Left cardiac atrium (tissue), 4 donors: ENCODE measurements at places on chromosomes 11 and 22.

DNA sequence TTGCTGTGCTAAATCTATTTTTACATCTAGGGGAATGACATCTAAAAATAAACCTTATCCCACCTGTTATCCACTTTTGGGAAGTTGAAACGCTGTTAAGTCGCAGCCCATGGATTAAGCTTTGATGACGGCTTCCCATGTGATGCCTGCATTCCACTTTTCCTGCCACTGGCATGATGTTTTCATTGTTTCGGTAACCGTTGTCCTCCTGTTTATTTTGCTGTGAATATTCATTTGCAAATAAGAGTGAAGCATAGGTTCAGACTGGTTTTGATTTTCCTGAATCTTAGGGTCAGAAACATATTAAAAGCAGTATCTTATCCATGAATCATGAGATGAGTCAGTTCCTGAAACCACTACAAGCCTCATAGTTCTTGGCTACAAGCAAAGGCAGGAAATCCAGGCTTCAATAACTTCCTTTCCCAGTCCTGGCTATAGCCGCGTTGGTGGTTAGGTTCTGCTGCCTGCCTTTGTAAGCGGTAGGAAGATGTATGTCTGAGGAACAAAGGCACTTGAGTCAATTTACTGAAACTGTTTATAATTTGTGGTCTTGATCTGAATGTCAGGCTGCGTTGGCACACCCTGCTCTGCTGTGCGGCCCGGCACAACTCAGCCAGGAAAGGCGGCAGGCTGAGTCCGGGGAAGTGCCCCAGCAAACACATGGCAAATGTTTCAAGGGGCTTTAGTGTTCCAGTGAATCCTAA, 19.4 kb downstream of the TEAD1 start:
- DNase-seq: peak; percentile 65

GRCh38 chr22:30829901-30830550, 135.4 kb downstream of the OSBP2 start:
- DNase-seq: no peak

- no peak for DNase-seq
Observed at GRCh38 chr11:70669871-70670675, 271.7 kb downstream of the CTTN start.

DNA sequence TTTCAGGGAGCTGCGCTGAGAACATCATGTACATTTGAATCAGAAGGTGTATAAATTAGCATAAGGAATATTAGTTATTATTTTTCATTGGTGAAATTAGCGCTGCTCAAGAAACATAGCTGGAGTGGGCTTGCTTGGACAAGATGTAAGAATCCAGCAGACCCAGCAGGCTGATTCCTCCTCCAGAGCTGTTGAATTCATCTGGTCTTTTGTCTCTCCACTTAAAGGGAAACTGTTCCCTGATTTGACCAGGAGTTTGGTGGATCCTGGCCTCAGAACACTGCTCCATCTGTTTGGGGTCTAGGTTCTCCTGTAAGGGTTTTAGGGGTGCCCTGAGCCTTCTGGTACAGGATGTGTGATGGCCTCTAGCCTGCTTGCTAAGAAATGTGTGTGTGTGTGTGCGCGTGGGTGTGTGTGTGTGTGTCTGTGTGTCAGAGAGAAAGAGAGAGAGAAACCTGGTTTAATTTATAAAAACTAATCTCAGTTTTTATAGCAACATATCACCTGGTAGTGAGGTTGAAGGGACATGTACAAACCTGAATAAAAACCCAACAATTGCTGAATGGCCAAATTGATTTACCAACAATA, 8.3 kb upstream of the SORL1 start:
- no peak for DNase-seq

DNA sequence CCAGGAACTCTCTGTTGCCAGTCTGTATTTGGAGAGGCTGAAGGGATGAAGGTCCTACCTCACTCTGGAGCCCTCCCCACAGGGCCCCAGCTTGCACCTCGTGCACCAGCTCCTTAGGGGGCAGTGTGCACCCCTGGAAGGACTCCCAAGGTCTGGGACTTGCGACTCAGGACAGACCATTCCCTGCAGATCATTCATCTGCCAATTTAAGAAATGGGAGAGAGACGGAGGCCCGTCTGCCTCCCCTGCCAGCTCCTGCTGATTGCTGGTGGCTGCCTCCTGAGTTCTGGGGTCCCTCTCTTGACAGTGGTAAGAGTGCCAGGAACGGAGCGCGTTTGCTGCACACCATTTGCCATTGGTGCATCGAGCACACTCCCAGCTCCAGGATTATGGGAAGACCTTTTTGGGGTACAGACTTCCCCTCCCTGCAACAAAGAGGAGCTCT, 27.4 kb upstream of the MALAT1 start:
- peak; percentile 76 for DNase-seq

GRCh38 chr22:23058063-23058462, 12.3 kb upstream of the GNAZ start:
- no peak for DNase-seq

DNA sequence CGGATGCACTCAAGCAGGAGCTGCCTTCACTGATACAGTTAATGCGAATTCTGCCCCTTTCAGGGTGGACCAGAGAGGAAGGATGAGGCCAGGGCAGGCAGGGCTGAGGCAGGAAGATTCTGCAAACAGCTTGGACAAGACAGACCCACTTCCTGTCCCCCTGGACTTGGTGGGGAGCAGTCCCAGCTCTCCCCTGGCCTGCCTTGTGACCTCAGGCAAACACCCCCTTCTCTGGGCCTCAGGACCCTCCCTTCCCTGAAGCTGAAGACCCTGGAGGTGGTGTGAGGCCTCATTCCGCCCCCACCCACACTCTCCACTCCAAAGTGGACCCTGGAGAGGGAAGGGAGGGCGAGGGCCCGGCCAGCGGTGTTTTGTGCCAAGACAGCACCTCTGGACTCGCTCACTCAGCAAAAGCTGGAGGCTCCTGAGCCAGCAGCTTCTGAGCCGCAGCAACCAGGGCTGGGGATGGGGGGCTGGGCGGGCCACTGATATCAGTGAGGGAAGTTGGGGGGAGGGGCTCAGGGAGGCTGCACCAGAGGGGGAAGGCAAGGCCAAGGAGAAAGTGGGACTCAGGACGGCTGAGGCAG, 8.5 kb downstream of the RAB3IL1 start:
- peak; percentile 66 for DNase-seq

DNA sequence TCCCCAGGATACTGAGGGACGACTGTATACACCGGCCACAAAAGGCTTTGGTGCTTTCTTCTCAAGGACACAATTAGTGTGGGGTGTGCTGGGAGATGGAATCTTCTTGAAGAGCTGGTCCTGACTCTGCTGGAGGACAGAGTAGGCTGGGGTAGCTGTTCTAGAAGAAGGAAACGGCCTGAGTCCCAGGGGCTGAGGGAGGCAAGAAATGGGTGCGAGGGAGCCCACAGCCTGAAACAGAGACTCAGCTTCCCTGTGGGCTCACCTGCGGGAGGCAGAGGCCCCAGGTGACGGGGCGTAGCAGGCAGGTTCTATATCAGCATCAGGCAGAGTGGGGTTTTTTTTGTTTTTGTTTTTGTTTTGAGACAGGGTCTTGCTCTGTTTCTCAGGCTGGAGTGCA, 36.6 kb downstream of the PARVG start:
- DNase-seq: no peak

DNA sequence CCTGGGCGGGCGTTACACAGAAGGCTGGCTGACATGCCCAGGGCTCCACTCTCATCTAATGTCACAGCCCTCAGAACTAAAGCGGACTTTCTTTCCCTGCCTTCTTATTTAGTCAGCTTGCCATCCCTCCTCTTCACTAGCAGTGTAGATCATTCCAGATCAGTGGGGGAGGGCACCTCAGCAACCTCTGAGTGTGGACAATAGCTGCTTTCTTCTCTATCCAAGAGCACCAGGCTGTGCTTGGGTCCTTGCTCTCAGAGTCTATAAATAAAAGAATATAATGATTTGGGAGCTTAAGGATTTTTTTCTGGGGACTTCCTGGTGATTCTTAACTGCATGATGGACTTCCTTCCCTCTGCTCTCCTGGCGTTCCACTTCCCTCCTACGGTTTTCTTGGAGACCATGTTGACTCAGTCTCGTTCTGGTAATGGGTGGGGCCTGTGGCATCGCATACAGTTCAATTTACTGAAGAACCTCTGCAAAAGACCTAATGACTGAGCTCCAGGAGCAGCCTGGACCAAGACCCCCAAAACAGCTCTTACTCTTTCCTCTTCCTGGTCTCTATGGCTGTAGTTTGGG, 2.9 kb upstream of the HMBS start:
- no peak for DNase-seq

DNA sequence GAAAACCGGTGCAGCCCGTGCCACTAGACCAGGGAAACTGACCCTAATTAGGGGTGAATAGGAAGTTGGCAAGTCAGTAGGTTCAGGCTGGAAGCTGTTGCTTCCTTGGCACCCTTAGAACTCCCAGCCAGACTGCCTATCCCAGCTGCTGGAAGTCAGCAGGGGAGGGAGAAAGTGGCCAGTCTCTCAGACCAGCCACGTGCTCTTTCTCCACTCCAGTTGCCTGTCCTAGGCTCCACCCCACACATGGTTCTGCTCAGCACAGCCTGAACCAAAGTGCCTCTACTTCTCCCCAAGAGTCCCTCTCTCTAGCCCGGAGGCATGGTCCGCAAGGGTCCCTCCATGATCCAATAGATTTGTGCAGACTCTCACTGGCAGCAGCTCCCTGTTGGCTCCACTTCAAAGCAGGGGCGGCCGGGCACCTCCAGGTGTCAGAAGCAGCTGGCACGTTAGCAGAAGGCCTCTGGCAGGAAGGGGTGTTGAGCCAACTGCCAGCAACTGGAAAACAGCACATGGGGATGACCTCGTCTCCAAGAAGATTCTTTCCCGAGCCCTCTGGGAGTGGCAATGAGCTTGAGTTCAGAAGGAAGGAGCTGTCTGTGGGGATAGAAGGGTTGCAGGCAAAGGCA, 27.7 kb downstream of the ARFGAP2 start:
- no peak for DNase-seq

DNA sequence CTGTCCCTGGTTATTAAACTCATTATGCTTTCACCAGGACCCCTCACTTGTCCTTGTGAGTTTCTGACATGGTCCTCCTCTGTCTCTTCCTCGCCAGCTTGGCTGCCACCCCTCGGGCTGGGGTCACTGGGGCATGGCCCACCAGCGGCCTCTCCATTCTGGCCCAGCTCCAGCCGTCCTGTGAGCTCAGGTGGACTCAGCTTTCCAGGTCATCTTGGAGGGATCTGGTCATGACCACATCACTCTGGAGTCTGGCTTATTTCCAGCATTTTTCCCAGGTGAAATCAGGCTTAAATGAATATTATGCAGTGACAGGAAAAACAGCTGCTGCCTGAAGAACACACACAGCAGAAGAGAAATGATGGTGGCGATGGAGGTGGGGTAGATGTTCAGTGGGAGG, 224.5 kb downstream of the ADAMTS15 start:
- no peak for DNase-seq
